Cerebellar cortex (tissue), 1 donor: ENCODE measurements at places on chromosomes 6 and 20.

DNA sequence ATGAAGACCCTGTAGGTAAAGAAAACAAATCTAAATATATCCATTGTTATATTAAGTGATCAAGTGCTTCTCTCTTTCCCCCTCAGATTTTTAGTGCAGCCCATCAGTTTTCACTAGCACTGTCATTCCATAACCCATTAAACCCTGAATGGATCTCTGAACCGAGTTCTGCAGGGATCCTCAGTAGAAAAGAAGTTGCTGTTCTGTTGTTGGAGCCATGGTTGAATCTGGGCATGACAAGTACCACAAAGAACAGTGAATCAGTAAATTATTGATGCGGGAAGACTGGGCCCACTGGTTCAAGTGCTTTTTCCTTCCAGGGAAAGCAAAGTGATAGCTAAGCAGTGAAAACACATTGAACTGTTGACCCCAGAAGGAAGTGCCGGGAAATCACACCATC is 60.4 kb downstream of the LAMP5 start:
- no peak for DNase-seq

DNA sequence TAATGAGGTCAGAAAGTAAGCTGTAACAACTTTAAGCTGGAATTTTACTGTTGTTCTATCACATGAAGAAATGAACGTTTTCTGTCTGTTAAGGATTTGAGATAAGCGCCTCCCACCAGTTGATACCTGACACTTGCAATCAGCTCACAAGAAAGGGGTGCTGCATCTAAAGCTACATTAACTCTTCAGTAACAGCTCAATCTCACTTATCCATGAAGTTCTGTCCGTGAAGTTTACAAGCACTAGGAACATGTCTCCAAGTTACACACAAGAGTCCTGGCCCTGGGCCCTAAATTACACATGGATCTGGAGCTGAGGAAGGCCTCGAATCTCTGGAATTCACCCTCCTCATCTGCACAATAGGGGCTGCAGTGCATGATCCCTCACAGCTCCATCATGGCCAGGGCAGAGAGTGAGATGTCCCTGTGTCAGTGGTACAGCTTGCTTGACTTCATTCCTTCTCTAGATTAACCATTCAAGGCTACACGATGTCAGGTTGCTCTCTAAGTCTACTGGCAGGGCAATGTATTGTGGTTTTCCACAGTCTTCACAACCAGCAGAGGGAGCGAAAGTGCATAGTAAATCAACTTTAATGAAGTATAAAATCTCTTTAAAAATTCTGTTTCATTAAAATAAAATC is 182.4 kb upstream of the MCHR2 start:
- DNase-seq, result peak; percentile 7

DNA sequence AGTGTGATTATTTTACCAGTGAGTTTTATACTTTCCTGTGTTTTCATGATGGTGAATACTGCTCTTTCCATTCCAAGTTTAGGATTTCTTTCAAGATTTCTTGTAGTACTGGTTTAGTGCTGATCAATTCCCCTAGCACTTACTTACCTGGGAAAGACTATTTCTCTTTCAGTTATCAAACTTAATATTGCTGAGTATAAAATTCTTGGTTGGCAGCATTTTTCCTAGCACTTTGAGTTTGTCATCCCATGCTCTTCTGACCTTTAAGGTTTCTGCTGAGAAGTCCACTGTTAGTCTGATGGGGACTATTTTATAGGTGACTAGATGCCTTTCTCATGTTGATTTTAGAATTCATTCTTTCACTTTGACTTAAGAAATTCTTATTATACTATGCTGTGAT is 842.8 kb upstream of the CITED2 start:
- no peak for DNase-seq

GRCh38 chr20:835608-836045 is 2.1 kb downstream of the FAM110A start:
- DNase-seq, result no peak

GRCh38 chr20:17560344-17561074 is 9.4 kb upstream of the DSTN start:
- no peak for DNase-seq

DNA sequence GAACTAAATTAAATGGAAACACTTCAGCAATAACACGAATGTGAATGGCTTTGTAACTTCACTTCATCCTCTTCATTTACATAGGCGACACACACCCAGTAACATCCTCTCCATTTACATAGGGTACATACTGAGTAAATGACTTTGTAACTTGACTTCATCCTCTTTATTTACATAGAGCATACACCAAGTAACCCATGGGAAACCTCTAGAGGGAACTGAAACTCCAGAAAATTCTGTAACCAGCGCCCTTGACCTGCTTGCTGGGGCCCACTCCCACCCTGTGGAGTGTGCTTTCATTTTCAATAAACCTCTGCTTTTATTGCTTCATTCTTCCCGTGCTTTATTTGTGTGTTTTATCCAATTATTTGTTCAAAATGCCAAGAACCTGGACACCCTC is 81.6 kb upstream of the OPRM1 start:
- DNase-seq, result no peak

- peak; percentile 67 for DNase-seq
These were observed 822 bp downstream of the ELOVL4 start for GRCh38 chr6:79946272-79947190.

DNA sequence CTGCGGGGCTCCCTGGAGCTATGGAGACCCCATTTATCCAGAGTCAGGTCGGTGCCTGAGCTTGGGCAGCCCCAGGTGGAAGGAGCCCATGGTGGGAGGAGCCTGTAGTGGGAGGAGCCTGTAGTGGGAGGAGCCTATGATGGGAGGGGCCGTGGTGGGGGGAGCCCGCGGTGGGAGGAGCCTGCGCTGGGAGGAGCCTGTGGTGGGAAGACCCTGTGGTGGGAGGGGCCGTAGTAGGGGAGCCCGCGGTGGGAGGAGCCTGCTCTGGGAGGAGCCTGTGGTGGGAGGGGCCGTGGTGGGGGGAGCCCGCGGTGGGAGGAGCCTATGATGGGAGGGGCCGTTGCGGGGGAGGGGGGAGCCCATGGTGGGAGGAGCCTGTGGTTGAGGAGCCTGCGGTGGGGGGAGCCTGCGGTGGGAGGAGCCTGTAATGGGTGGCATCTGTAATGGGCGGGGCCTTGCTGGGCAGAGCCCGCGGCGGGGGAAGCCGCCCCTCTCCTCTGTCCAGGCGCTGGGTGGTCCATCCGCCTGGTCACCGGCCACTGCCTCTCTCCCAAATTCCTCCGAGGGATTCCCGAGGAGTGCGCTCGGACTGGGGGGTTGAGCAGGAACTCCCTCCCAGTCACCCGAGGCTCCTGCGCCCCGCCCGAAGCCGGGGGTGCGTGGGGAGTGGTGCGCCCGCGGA is 567 bp upstream of the FNDC11 start:
- DNase-seq, result peak; percentile 62

DNA sequence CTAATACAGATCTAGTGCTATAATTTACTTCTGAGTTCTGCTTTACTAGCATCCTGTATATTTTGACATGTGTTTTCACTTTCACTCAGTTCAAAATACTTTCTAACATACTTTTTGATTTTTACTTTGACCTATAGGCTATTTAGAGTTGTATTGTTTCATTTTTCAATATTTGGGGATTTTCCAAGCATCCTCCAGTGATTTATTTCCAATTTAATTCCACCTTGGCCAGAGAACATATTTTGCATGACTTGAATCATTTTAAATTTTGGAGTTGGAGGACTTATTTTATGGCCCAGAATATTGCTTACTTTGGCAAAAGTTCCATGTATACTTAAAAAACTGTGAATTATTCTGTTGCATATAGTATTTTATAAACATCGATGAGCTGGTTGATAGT is 1215.6 kb upstream of the MAP3K7 start:
- DNase-seq, result no peak

DNA sequence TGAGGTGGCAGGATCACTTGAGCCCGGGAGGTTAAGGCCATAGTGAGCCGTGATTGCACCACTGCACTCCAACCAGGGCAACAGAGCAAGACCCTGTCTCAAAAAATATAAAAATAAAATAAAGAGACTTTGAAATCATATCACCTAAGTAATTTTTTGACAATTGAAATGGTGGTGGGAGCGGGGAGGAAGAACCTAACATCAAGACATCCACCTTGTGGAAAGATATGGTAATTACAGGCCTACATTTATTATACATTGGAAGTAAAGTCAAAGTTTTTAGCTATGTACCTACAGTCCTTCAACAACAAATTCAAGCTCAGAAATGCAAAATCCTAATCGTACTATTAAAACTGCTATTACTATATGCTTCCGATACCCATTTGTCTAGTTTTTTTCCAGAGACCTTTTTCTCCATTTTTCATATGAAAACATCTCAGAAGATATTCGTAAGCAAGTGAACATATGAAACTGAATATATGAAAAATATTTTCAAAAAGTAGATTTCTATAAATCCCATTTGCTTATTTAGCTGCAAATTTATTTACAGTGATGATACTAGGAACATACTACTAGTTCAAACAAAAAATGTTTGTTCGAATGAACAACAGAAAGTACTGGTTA is 83.3 kb downstream of the SYCP2 start:
- peak; percentile 62 for DNase-seq

- DNase-seq, result no peak
These were observed 9.8 kb downstream of the LYRM4 start for GRCh38 chr6:5250911-5251310.
